ENCODE measurements at places on chromosomes 16 and 17.
A peak's percentile ranks its signal among the peaks of the same experiment; 100 is the strongest.

DNA sequence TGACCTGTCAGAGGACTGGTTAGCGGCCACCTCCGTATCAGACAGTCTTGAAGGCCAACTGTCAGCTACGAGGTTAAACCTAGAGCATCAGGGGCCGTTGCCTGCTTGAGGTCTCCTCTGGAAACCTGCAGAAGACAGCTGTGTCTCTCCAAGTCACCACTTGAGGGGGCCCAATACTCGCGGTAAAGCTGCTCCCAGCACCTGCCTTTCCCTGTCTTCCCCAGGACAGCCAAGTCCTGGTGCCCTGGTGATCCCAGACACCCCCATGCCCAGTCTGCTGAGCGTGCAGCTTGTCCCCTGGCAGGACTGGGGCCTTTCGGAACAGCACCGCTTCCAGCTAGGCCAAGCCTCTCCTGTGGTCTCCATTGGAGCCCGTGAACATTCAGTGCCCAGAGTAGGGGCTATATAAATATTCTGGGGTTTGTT is 80.1 kb downstream of the DNAH17 start:
- DNase-seq: peak; percentile 65

GRCh38 chr17:83203073-83203471 is 123.7 kb downstream of the METRNL start:
- DNase-seq: peak; percentile 31

DNA sequence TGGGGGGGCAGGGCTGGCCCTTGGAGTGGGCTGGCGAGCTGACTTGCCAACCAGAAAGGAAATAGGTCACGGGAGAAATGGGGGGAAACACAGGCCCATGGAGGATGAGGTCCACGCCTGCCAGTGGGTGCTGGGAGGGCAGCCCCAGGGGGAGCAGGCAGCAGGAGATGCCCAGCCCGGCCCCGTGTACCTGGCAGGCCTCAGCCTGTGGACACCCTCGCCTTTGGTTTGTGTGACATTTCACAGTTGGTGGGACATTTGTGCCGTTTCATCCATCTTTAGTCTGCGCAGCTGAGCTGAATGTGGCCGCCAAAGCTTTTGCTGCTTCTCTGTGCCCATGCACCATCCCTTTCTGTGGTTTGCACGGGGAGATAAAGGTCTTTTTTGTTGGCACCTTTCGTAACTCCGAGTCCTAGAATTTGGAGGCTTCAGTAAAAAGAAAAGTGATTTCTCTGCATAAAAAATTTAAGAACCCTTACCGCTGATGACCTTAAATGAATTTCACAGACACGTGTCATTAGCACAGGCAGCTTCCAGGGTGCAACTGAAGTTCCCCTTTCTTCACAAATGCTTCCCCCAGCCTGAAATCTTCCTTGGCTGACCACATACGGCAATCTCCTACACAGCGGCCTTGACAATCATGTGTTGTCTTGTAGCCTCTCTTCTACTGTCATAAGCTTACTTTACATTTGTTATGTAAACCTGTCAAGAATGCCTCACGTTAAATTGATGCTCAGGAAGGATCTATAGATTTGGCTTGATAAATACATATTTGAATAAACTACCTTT is 193.6 kb downstream of the RPTOR start:
- DNase-seq: no peak

DNA sequence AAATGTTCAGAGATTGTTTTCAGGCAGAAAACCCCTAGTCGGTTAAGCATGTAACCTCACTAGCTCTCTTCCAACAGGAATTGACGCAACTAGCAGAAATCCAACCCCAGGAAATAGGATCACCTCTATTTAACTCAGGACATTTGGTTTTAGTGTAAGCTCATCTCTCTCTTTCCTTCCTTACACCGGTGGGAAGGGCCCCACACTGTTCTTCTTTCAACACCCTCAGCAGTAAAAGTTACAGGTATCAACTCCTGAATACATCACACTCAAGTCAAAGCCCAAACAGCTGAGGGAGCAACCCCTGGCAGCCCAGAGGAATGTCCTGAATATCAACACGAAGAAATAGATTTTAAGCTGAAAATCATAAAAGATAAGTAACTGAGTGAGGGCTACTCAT is 191.2 kb upstream of the KIF2B start:
- DNase-seq: no peak

GRCh38 chr17:78492116-78492799 is 84.9 kb downstream of the DNAH17 start:
- no peak for DNase-seq

DNA sequence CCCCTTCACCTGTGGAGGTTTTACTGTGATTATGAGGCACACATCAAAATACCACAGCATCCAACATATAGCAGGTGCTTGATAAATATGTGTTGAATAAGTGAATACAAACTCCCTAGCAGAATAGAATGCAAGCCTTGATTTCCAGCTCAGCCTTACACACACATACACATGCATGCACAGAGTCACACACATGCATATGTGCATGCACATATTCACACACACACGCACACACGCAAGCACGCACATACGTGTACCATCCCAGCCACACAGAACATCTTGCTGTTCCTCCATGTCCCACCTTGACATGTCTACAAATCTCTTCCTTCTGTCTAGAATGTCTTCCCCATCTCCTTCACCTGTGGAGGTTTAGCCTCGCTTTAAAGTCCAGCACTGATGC is 160.1 kb downstream of the GRIN2A start:
- DNase-seq: no peak

DNA sequence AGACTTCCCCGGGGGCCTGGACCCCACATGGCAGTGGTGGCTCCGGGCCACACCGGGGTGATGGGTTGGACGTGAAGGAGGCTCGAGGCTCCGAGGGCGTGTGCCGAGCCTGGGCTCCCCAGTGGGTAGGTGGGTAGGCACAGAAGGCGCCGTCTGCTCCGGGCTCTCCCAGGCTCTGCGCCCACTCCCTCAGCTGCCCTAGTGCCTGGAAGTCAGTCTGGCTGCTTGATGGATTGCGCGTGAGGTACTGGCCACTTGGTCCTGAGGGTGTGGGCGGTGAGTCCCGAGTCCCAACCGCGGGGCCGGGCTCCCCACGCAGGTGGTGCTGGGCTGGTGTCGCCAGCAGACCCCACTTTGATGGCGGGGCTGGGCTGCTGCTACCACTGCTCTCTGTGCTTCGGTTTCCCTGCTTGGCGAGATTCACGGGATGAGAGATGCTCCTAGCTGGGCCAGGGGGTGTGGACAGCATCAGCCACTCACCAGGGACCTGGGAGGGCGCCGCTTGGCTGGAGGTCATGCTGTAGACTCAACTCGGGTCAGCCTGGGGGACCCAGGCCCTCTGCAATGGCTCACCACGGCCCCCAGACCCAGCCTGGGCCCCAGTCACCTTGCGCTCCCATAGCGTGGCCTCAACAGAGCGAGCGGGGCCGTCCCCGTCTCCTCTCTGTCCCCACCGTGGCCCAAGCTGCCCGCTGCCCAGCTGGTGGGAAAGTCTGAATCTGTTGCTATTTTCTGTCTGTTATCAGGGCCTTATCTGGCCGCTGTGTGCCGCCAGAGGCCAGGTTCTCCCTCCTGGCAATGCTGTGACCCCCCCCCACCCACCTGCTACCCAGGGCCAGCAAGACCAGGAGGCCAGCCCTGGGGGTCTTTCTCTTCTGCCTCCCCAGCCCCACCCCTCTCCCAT is 26.1 kb downstream of the ZFPM1 start:
- no peak for DNase-seq

- DNase-seq: peak; percentile 66
Measured at GRCh38 chr17:50872710-50873424, 6.7 kb upstream of the TOB1 start.

DNA sequence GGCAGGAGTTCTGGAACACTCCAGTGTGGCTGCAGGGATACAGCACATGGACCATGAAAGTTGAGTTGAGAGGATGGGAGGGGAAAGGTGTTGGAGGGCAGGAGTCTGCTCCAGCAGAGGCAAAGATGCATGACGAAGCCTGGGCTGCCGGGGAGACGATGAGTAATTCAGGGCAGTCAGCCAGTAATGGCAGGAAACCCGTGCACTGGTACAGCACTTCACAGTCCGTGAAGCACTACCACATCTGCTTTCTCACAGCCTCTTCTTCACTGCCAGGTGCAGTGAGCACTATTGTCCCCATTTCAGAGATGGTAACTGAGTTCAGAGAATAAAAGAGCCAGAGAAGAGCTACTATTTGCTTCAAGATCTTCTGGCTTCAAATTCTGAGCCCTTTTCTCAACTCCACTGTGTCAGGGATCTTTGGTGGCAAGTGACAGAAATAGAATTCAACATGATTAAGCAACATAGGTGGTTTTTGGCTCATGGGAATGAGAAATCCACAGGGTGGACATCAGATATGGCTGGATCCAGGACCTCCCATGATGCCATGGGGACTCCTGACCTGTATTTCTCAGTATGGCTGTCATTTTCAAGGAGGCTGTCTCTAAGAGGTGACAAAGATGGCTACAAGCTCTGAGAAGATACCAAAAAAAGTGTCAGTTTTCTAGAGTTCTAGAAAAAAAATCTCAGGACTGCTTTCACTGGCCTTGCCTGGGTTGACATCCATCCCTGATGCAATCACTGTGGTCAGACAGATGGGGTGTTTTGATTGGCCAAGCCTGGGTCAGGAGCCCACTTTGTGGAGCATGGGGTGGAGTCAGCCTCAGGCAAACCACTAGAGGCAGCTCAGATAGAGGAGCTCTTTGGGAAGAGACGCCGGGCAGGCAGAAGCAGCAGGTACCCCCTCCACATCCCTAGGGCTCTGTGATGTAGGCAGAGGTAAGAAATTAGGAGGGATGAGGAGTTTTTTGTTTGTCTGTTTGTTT is 24.7 kb downstream of the IL21R start:
- peak; percentile 69 for DNase-seq

DNA sequence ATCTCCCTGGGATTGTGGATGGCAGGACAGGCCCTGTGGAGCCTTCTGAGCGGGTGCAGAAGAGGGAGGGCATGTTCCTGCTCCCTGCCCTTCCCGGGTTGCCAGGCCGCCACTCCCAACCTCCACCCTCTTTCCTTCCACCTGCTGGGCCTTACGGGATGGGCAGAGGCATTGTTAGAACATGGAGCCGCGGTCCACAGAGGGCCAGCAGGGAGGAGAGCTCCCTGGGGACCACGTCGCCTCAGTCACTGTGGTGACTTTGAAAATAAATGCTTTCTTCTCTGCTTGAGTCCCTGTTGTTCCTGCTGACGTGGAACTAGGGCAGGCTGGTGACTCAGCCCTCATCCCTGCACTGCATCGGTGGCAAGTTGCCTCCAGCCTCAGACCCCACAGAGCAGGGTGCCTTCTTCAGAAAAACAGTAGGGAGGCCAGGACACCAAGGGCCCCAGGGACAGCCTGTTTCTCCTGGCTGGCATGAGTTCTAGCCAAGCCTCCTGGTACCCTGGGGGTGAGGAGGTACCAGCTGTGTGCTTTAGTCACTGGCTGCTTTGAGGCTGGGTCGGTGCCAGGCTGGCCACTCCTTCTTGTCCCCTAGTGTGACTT is 224.9 kb downstream of the SEC14L1 start:
- DNase-seq: no peak

DNA sequence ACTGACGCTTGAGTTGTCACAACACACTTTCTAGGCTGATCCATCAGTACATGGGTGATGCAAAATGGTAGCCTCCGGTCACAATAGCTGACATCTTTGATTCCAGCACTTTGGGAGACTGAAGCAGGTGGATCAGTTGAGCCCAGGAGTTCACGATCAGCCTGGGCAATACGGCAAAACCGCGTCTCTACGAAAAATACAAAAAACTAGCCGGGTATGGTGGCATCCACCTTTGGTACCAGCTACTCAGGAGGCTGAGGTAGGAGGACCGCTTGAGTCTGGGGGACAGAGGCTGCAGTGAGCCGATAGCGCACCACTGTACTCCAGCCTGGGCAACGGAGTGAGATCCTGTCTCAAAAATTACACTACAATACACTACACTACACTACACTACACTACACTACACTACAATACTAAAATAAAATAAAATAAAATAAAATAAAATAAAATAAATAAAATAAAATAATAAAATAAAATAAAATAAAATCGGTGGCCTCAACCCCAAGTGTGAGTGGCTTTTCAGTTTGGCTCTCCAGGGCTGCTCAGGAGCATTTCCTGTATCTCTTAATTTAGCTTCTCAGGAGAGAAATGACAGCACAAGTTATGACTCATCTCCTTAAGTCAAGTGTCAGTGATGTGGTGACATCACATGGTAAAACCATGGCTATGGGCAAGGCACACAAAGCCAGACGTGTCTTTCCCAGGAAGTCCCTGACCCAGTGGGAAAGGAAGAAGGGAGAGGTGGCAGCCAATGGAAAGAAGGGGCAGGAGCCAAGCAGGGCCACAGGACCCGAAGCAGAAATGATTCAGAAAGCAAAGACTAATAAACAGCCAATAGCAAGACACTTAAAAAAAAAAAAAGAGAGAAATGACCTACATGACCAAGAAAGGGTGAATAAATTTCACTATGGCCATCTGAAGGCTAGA is 75.3 kb upstream of the TBC1D3K start:
- DNase-seq: peak; percentile 75

DNA sequence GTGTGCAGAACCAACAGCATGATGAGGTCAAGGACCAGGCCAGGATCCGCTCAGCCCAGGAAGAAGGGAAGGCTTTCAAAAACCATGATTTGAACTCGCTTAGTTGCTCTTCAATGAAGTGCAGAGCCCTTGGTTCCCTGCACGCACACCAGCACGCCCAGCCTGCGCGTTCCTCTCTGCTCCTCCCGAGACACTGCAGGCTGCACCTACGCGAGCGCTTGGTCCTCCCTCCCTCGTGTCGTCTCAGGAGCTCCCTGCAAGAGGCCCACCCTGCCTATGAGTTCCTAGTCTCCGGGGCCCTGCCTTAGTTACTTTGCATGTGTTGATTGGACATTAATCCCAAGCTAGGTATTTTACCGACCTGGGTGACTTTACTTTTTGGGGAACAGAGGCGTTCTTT is 132.9 kb upstream of the TNRC6C start:
- DNase-seq: no peak

DNA sequence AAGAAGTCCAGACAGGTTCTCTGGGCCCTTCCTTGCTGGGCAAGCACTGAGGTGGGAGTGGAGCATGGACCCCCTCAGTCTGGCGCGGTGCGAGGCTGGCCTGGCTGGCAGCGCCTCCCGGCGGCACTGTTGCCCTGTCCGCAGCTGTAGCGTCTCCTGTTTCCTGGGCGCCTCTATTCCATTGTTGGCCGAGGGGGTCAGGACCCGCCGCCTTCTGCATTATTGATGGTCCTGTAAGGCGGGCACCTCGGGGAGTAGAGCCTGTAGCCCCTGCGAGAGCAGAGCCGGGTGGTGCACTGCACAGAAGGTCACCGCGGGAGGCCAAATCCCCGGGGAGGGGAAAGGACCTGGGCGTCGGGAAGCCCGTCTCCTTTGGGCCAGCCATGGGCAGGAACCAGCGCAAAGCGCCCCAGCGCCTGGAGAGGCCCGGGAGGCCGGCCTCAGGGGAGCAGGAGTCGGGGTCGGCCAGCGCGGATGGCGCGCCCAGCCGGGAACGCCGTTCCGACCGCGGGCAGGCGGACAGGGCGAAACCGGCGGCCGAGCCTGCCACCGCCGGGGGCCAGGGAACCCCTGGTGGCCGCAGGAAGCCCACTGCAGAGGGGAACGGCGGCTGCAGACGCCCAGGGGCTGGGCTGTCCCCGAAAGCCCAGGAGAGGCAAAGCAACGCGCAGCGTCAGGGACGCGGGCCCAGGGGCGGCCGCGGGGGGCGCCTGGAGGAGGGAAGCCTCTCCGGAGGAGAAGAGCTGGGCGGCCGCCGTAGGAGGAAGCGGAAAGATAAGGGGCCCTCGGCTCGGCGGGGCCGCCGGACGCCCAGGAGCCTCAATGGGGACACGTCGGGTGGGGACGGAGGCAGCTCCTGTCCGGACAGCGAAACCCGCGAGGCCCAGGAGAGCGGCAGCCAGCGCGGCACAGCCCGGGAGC is at the start of gene MYO15B:
Gene MYO15B, plus strand, starts transcription at position 126 of the 921 bp plus-strand sequence. Its CDS starts 258 bp downstream, at position 384.
- DNase-seq: peak; percentile 73

All from CD4-positive, alpha-beta T cell treated with Interleukin-4 for 1 hour (primary cell).